ENCODE measurements at places on chromosomes 11 and 22. TPM values are rescaled to one million over a fixed set of nuclear protein-coding genes. Genes with fewer than 3 reads are reported as not detected.

Gene CRACR2B
- 0.55 TPM for total RNA-seq

Gene FGF3
- not detected for total RNA-seq

Gene TSSK2
- total RNA-seq: not detected

Gene ANAPC15
- total RNA-seq: 38.6 TPM

Gene POLD4
- 91.3 TPM for total RNA-seq

Gene PARVG
- total RNA-seq: 194 TPM

Gene CD82
- 130 TPM for total RNA-seq

Gene ADAMTS8
- not detected for total RNA-seq

GRCh38 chr11:47511917-47512316, 41.0 kb downstream of the CELF1 start:
- no peak for DNase-seq
- no peaks in the 10 kb centered on the region for H3K36me3 ChIP-seq
- no peak overlapping the region for H3K27ac ChIP-seq
- H3K4me1 ChIP-seq: peaks cover 94% of the 10 kb centered on the region
- H3K4me3 ChIP-seq: no peak overlapping the region

DNA sequence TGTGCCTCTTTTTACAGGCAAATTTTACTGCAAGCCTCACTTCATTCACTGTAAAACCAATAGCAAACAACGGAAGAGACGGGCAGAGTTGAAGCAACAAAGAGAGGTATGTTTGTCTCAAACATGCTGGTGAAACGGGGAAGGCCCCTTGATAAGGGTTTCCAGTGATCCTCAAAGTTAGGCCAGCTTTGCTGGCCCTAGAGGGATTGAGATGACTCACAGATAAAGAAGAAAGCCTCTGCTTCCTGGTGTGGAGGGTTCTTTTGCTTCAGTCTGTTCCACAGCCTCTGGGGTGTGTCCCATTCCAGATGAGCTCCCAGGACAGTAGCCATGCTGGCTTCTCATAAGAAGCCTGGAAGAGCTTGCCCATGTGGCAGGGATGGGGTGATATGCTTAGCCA, 118.9 kb upstream of the PARVA start:
- H3K4me1 ChIP-seq: no peaks in the 10 kb centered on the region
- DNase-seq: no peak
- H3K27ac ChIP-seq: no peak overlapping the region
- no peaks in the 10 kb centered on the region for H3K27me3 ChIP-seq

DNA sequence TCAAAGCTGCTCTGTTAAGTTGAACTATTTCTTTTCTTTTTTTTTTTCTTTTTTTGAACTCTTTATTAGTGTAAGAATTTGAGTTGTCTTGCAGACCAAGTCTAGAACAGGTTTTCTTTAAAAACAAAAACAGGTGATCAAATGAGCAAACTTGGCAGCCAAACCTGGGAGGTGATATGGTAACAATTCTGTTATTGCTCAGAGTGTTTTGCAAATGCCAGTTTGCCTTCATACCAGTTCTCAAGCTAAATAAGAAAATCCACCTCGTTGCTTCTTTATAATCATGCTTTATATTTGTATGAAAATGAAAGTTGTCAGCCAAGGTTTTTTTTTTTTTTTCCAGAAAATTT, 76.9 kb downstream of the DEPDC5 start:
- no peaks in the 10 kb centered on the region for H3K27me3 ChIP-seq
- peaks cover 3% of the 10 kb centered on the region for H3K36me3 ChIP-seq
- DNase-seq: no peak
- no peak overlapping the region for H3K4me3 ChIP-seq
- H3K27ac ChIP-seq: no peak overlapping the region

DNA sequence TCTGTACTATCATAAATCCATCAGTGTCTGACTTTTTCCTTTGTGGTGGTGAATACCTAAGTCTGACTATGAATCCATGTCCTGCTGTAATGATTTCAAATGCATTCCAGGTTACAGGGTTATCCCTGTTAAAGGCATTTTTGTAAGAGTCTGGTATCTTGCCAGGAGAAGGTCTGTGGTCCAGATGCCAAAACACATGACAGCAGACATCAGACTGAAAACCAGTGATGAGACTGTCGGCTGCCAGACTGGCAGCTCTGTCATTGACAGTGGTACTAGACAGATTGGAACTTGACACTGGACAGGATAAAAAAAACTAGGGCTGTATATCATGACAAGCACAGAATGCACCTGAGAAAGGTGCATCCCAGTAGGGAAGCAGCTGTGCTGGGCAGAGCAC, 301.8 kb upstream of the FAT3 start:
- DNase-seq: no peak
- no peaks in the 10 kb centered on the region for H3K4me1 ChIP-seq
- H3K36me3 ChIP-seq: no peaks in the 10 kb centered on the region
- no peaks in the 10 kb centered on the region for H3K27me3 ChIP-seq
- no peak overlapping the region for H3K27ac ChIP-seq

DNA sequence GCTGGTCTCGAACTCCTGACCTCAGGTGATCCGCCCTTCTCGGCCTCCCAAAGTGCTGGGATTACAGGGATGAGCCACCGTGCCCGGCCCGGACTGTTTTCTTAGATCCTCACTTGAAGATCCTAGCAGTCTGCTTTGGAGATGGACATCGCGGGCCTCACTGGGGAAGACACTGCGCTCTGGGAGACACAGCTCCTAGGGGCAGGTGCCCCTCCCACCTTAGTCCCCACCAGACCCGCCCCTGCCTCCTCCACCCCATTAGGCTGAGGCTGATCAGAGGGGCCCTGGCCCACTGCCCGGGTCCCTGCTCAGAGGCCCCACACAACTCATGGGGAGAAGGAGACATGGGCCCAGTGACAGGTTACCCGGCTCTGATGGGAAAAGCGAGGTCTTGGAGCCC, 11.3 kb upstream of the LTO1 start:
- no peak overlapping the region for H3K27ac ChIP-seq
- no peaks in the 10 kb centered on the region for H3K36me3 ChIP-seq
- H3K4me3 ChIP-seq: no peak overlapping the region
- no peaks in the 10 kb centered on the region for H3K27me3 ChIP-seq

DNA sequence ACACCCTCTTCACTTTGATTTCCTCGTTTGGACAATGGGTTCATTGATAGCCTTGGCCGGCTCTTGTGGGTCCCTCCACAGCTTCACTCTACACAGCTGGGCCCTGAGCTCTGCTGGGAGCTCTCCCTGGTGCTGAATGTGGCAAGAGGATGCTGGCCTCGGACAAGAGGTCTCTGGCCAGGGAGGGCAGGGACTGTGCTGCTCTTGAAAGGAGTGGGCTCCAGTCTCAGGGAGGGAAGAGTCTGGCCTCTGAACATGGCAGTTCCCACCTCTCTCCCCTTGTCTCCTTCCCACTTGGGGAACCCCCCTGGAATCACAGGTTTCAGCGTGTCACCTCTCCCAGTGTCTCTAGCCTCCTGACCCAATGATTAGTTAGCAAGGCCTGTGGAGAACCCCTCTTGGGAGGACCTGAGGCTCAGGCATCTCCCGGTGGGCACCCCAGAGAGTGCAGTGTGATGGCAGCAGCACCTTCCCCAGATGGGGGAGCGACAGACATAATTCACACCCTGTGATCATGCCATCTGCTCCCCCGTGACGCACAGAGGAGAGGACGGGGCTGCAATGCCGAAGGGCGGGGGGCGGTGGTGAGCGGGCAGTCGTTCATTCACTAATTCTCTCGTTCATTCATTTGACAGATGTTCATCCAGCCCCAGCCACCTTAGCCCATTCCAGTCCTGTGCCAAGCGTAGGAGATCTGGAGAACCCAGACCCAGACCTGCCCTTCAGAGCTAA, 2.8 kb upstream of the CABP7 start:
- no peak overlapping the region for H3K4me3 ChIP-seq
- H3K4me1 ChIP-seq: no peaks in the 10 kb centered on the region
- H3K27me3 ChIP-seq: peaks cover 10% of the 10 kb centered on the region
- H3K27ac ChIP-seq: no peak overlapping the region

DNA sequence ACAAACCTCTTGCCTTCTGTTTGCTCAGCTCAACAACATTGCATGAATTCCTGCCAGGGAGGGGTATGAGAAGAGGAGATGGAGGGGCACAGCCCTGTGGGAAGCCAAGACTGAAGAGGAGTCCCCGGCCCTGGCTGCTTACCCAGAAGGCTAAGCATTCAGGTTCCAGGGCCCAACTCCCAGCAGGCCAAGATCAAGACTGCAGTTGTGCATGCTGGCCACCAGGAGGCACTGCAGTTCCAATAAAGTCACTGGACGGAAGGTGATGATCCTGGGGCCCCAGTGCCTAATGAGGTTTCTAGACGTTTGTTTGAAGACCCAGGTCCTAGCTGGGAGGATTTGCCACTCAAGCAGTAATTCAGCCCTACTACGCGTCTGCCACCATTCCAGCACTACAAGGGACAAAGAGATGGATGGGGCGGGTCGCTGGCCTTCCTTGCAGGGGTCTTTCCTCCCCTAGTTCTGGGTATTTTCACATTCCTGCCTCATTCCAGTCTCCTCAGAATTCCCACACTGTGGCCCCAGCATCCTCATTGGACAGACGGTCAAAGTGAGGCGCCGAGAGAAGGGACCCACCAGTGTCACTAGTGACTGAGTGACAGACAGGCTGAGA, 23.6 kb downstream of the ALX4 start:
- DNase-seq: peak; percentile 49
- no peak overlapping the region for H3K27ac ChIP-seq
- no peak overlapping the region for H3K4me3 ChIP-seq
- no peaks in the 10 kb centered on the region for H3K27me3 ChIP-seq

DNA sequence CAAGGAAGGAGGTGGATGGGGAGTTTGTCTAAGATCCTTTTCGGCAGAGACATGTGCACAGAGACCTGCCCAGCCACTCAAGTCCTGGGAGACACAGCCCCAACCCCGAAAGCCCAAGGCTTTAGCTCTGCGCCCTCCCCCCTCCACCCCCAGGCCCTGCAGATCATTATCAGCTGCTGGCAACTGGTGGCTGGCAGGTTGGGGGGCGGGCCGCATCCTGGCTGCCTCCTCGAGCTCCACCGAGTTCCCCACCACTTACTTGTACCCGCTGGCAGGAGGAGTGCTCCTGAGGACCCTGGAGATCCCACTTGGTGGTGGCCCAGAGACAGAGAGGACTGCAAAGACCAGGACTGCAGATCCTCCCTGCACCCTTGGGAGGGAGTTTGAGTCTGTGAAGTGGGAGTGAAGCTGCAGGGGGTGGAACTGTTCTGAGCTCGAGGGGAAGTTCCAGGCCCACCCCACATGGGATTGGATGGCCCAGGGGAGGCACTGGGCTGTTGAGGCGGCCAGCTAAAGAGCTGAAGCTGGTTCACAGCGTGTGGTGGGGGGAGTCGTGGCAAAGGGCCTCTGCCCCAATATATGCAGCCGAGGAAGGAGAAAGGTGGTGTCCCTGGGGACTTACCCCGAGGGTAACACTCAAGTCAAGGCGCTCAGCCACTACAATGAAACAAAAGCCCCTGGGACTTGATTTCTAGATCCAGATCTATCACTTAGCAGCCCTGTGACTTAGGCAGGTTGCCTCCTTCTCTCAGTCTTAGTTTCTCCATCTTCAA, 19.9 kb upstream of the CCDC86 start:
- no peaks in the 10 kb centered on the region for H3K36me3 ChIP-seq
- no peaks in the 10 kb centered on the region for H3K27me3 ChIP-seq
- no peak for DNase-seq
- H3K4me1 ChIP-seq: no peaks in the 10 kb centered on the region
- H3K27ac ChIP-seq: no peak overlapping the region

DNA sequence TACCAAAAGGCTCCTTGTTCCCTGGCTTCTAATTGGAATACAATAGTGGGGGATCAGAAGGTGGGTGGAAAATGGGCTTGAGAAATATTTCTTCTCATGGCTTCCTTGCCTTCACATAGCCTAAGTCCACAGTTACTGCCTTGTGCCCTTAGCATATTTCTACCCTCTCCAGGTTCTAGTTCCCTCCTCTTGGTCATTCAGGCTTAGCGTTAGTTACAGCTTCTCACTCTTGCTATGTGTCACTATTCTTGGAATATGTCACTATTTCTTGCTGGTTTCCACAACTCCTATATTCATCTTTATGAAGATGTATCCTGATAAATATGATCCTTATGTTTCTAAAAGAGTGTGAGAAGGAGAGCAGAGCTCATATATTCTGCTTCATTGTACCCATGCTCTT, 2.5 kb downstream of the OR2D2 start:
- H3K27me3 ChIP-seq: peaks cover 7% of the 10 kb centered on the region
- H3K27ac ChIP-seq: no peak overlapping the region
- H3K4me3 ChIP-seq: no peak overlapping the region
- H3K4me1 ChIP-seq: no peaks in the 10 kb centered on the region

DNA sequence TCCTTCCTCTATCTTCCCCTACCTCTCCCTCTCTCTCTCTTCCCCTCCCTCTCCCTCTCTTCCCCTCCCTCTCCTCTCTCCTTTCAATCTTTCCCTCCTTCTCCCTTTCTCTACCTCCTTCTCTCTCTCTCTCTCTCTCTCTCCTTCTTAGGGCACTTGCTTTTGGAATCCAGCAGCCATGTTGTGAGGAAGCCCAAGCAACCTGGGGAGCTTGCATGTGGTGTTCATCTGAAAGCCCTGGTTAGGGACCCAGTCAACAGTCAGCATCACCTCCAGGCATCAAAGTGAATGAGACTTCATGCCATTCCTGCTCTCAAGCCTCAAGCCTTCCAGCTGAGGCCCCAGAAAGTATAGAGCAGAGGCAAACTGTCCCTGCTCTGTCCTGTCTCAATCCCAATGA, 65.6 kb upstream of the SHISAL1 start:
- no peaks in the 10 kb centered on the region for H3K4me1 ChIP-seq
- H3K4me3 ChIP-seq: no peak overlapping the region
- H3K27me3 ChIP-seq: no peaks in the 10 kb centered on the region
- H3K27ac ChIP-seq: no peak overlapping the region
- no peak for DNase-seq

Measured in CD4-positive, alpha-beta memory T cell (primary cell).